GM03348 (cell line): ENCODE measurements at places on chromosomes 12 and 14.

- DNase-seq: no peak
These were observed 1.4 kb downstream of the ACAD10 start for GRCh38 chr12:111687255-111687654.

GRCh38 chr14:61736751-61737150, 25.5 kb upstream of the SNAPC1 start:
- no peak for DNase-seq

DNA sequence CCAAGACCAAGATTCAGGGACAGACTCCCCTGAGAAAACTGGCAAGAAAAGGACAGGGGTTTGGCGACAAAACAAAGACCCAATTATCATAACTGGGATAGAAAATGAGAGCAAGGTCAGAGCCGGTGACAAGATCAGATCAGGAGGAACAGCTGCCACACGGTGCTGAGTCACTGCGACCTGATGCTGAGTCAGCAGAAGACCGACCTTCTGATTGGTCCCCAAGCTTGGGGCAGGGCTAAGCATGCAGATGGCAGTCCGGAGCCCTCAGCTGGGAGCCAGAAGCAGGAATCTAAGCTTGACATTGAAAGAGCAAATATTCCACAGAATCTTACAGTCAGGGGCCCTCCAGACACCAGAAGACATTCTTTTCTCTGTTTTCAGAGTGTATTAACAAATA, 19.1 kb upstream of the ARMH4 start:
- DNase-seq: peak; percentile 92

GRCh38 chr12:122951979-122952892, 14.0 kb downstream of the ABCB9 start:
- DNase-seq: peak; percentile 91

GRCh38 chr12:75840994-75841355, 190.6 kb downstream of the PHLDA1 start:
- DNase-seq: no peak
